ENCODE measurements at places on chromosomes 16 and 17.

DNA sequence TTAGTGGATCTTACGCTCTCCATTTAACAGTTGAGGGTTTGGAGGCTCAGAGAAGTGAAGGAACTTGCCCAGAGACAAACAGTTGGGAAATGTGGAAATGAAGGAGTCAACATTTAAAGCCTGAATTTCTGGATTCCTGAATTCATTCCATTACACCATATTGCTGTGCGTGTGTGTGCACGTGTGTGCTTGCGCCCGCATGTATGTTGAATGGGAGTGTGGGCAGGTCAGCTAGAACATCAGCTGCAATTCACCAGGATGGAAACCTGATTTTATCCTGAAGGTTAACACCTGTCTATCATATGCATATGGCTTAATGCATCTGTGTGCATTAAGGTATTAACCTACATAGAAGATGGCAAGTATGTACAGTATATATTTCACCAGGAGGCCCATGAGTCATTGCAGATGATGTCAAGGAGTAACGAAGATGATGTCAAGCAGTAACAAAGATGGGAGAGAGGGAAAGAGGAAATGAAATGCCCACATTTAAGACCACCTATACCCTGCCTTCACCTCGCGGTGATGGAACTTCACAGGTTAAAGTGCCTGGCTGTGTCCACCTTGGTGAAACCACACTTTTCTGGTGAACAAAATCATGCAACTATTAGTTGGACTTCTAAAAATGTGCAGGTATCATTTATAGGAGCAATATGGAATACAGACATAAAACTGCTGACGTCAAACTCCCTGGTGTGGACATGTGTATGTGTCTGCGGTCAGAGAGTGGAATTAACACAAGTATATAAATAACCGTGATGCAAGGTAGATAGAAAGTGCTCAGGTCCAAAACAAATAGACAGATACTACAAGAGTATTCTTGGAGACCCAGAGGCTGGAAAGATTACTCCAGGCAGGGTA lies 832 bp upstream of the ADAP2 start:
- DNase-seq, result no peak

GRCh38 chr16:85626191-85626981 lies 13.3 kb downstream of the GSE1 start:
- no peak for DNase-seq

- no peak for DNase-seq
Measured at GRCh38 chr17:77196251-77196650, 55.5 kb downstream of the SEC14L1 start.

DNA sequence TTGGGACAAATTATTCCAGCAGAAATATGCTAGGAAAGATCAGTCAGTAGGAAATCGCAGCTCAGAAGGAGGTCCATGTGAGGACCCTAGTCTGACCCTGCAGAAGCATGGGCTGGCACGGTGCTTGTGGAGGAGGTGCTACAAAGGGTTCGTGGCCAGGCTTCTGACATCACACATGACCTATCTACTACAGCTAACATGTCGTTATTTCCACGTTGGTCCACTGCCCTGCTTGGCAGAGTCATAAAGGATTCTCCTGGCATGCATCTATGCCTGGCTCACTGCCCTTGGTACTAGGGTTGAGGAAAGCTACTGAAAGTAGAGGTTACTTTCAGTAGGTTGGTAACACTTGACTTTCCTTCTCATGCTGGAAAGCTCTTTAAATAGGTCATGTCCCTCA lies 118.1 kb upstream of the SHISA6 start:
- DNase-seq, result no peak

Measured in KG1 (cell line).